ENCODE measurements at places on chromosomes 7 and 10.

GRCh38 chr7:98998821-98999725, 120.7 kb downstream of the TRRAP start:
- DNase-seq = no peak

DNA sequence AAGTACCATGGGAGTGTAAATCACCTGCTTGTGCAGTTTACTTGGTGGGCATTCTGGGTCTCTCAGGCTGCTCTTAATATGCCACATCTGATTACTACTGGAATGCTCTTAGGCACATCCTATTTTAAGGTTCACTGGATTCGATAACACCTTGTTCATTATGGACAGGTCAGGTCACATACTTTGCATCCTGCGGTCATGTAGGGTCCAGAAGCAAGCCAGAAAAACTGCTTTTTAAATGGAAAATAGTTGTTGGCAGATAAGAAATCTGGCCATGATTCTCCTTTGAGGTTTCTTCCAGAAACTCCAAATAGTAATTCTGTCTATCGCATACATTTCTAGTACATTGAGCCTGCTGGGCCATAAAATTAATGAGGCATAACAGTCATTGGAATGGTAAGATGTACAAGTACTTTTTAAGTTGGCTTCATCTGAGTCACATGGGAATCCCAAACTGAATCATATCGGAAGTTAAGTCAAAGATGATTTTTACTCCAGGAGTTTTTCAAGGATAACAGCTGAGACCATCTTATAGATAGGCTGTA, 371.9 kb downstream of the LRRTM3 start:
- DNase-seq = no peak

DNA sequence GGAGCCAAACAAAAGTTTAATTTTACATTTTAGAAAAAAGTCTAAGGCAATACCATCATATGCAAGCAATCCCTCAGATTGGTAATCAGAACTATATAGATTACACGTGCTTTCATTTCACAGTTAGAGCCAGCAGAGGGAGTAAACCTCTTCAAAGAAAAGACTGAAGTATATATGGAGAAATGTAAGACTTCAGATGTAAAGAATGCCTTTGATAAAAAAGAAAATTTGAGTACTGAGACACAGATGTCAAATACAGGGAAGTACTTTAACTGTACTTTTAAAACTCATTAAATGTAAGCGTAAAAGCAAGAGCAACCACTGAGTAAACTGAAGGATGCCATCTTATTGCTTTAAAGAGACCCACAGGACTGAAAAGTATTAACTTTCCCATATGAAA, 101.4 kb upstream of the FAM133B start:
- peak; percentile 46 for DNase-seq

DNA sequence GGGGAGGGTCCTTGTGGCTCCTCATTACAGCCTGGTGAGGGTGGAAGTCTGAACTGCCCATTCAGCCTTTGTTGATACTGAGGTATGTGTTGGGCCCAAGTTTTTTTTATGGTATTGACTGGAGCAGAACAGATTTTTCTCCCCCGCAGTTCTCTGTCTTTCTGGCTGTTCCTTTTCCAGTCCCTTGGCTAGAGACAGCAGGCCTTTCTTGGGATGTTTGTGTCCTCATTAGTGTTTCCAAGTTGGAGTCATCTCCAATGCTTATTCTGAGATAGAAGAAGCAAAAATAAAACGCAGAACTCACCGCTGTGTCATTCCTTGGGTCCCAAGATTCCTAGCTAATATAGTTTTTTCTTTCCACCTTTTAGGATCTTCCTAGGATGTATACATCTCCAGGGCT, 193.3 kb downstream of the RAMP3 start:
- no peak for DNase-seq

GRCh38 chr10:88893611-88894010, 13.6 kb downstream of the STAMBPL1 start:
- DNase-seq = no peak

DNA sequence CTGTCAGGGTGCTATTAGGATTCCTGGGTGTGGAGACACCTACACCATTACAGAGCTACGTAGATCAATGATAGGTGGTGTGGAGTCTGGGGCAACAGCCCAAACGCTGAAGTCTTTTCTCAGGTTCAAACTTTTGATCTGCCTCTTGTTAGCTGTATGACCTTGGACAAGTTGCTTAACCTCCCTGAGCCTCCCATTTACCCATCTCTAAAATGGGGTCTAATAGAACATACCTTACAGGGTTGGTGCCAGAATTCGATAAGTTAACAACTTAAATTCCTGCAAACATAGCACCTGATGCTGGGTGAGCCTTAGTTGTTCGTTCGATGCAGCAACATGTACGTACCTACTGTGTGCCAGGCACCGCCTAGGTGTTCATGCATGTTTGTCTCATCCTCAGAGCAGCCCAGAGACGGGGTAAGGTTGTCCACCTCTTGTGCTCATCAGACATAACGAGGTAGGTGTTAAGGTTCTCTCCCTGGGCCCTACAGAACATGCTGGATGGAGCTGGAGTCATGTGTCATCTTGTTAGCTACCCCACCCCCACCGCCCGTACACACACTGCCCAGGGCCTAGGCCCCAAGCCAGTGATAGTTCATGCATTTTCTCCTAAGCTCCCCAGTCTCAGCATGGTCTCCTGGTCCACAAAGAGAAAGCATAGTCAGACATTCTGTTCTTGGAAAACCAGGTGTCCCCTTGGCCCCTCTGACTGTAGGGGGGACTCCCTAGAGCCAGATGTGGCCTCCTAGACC, 41.0 kb upstream of the SLC29A3 start:
- DNase-seq = no peak

GRCh38 chr10:118754229-118754555, 578 bp downstream of the CACUL1 start:
- DNase-seq = peak; percentile 53

DNA sequence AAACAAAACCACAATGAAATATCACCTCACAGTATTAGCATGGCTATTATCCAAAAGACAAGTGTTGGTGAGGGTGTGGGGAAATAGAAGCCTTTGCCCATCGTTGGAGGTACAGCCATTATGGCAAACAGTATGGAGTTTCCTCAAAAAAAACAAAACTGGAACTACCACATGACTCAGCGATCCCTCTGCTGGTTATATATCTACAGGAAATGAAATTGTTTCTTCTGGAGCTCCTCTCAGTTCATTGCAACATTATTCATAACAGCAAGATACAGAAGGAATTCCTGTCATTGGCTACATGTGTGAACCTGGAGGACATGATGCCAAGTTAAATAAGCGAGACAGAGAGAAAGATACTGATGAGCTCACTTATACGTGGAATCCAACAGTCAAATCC, 2.4 kb upstream of the UBE3C start:
- DNase-seq = no peak

GRCh38 chr10:126373972-126374371, 14.3 kb downstream of the ADAM12 start:
- DNase-seq = no peak

GRCh38 chr7:19239951-19240350, 94.7 kb upstream of the FERD3L start:
- DNase-seq = no peak

- DNase-seq = no peak
Observed at GRCh38 chr10:22821501-22821900, 106.4 kb upstream of the ARMC3 start.

DNA sequence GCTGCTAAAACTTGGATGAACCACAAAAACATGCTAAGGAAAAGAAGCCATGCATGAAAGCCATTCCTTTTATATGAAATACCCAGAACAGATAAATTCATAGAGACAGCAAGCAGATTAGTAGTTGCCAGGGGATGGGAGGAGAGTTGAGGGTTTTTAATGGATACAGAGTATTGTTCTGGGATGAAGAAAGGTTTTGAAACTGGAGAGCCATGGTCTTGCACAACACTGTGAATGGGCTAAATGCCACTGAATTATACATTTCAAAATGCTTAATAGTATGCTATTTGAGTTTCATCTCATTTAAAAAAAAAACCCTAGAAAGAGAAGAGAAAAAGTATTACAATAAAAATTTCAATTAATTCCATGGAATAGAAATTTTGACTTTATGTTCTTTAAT, 154.3 kb downstream of the GNAT3 start:
- DNase-seq = no peak

- no peak for DNase-seq
Observed at GRCh38 chr10:126504063-126504760, 115.9 kb upstream of the ADAM12 start.

- DNase-seq = no peak
Observed at GRCh38 chr10:27503498-27504006, 552 bp upstream of the RAB18 start.

- DNase-seq = no peak
Observed at GRCh38 chr10:59895629-59896116, 10.7 kb downstream of the CCDC6 start.

DNA sequence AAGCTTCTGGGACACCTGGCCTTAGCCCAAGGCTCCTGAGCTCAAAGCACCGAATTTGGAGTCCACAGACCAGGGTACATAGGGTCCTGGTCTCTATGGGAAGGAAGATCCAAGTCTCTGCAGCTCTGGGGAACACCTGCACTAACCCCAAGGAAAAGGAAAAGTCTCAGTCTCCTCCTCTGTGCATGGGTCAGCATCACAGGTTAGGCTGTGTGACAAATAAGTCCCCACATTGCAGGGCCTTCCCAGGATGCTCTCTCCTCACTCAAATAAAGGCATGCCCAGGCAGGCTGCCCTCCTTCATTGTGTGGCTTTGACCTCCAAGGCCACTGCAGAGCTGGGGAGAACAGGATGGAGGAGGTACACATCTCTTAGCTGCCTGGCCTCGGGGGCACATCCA, 121.0 kb upstream of the ZMIZ1 start:
- DNase-seq = no peak

DNA sequence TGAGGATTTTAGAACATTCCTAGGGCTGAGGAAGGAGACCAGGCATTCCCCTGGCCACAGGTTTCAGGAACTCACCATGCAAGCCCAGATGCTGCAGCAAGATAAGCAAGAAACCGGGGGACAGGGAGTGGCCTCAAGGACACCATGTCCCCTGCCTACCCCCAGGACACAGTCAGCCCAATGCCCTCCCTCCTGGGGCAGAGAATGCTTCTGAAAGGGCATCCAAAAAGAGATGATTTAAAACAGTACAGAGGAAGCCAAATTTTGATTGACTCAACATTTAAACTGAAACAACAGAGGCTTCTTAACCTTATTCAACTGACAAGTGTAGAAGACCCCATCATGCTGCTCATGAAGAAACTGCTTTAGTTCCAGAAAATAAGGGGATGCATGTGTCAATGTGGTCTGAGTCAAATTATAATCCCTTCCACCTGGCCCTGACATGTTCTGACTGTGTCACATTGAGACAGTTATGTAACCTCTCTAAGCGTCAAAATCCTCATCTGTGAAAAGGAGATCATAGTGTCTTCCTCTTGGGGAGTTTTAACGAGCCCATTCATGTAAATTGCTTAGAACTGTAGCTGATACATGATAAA, 60.0 kb downstream of the ICA1 start:
- DNase-seq = no peak

- no peak for DNase-seq
Observed at GRCh38 chr10:47057471-47057870, 146.2 kb downstream of the PTPN20 start.

DNA sequence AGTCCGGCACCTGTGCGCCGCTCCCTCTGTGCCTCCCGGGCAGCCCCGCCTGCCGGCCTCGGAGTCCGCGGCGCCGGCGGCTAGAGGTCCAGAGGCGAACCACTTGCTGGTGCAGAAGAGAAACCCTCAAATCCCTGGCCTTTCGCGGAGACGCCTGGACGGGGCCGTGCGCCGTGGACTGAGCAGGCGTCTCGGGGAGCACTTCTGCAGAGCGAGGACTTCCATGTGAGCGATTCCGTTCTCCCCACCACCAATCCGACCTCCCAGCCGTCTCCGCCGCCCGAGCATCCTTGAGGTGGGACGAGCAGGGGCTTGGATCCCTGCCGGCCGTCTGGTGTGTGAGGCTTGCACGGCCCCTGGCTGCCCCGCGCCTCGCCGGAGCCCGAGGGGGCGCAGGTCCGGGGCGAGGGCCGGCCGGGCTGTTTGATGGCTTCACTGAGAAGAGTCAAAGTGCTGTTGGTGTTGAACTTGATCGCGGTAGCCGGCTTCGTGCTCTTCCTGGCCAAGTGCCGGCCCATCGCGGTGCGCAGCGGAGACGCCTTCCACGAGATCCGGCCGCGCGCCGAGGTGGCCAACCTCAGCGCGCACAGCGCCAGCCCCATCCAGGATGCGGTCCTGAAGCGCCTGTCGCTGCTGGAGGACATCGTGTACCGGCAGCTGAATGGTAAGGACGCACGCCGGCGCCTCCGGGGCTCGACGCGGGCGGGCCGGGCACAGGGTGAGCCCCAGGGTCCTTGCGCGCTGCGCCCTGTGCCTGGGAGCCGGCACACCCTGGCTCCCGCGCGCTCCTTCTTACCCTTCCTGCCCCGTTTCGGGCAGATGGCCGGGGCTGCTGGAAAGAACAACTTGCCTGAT, 660 bp downstream of the GALNT17 start:
- DNase-seq = no peak
